ENCODE measurements at places on chromosomes 13 and 19.

DNA sequence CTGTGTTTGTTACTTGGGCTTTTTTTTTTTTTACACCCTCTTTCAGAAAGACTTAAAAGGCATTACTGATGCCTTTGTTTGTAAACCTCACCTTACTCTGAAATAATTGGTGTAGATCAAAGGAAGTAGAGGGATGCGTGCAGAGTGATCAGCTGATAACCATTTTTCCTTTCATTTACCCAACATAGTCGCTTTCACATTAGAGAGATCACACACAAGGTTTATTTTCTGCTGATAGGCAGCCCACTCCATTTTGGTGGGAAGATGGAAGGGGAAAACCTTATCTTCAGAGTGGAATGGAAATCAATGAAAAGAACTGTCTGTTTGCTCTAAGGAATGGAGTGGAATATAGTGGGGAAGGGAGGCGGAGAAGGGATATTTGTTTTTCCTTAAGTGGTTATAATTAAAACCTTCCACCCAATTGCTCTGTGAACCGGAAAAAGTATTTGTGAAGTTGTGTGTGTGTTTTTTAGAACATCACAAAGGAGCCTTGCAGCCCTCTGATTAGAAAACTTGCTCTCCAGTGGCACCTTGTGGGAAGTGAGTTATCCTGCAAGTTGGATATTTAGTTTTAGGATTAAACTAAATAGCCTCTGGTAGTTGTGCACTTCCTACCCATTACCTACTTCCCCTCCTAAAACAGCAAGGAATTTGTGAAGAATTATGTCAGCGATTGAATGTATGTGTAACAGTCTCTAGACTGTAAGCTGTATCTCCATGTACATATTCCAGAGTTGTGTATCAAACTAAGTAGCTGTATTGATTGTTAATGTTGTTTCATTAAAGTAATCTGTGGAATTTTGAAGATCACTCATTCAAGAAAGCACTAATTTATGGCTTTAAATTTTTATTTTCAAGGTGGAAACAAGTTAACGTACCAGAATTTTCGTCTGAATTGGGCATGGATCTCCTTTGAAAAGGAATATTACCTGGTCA is 76.8 kb downstream of the FREM2 start:
- no peak for DNase-seq

GRCh38 chr13:45928176-45928575 is 76.6 kb upstream of the SIAH3 start:
- no peak for DNase-seq

DNA sequence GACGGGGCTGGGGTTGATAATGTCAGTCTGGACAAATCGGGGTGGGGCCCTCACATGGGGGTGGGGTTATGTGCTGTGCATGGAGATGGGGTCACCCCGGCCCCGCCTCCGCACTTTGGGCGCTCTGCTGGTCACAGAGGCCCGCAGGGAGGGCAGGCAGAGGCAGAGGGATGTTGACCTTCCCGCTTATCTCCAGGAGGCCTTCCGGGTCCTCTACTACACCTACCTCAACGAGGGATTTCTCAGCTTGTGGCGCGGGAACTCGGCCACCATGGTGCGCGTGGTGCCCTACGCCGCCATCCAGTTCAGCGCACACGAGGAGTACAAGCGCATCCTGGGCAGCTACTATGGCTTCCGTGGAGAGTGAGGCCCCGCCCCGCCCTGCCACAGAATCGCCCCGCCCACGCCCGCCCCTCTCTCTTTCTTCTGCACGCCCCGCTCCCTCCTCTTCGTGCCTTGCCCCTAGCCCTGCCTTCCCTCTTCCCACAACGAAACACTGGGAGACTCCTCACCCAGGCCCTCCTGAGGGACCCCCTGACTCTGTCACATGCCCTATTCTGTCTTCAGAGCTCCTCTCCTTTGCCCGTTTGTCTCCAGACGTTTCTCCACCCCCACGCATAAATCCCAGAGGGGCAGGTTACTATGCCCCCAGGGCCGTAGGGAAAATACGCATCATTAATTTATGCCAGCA is 32.8 kb downstream of the TMEM161A start:
- no peak for DNase-seq

- peak; percentile 58 for DNase-seq
Observed at GRCh38 chr19:29263305-29264135, 50.6 kb upstream of the UQCRFS1 start.

DNA sequence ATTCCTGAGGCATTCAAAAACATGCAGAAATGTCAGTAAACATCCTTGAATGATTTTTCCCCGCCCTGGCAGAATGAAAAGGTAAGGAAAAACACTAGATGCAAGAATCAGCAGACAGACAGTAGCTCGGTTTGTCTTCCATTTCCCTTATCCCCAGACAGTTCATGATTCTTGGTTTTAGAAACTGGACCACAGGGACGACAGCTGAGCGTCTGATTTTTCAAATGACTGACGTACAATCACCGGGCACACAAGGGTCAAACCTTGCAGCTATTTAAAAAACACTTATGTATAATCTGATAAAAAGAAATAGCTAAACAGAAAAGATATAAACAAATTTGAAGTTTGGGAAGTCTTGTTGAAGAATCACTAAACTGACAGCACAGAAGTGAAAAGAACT is 47.1 kb downstream of the DCLK1 start:
- DNase-seq = no peak

- DNase-seq = no peak
Observed at GRCh38 chr13:80083853-80084676, 256.9 kb downstream of the SPRY2 start.

GRCh38 chr19:30167206-30167868 is 204.8 kb upstream of the ZNF536 start:
- no peak for DNase-seq

DNA sequence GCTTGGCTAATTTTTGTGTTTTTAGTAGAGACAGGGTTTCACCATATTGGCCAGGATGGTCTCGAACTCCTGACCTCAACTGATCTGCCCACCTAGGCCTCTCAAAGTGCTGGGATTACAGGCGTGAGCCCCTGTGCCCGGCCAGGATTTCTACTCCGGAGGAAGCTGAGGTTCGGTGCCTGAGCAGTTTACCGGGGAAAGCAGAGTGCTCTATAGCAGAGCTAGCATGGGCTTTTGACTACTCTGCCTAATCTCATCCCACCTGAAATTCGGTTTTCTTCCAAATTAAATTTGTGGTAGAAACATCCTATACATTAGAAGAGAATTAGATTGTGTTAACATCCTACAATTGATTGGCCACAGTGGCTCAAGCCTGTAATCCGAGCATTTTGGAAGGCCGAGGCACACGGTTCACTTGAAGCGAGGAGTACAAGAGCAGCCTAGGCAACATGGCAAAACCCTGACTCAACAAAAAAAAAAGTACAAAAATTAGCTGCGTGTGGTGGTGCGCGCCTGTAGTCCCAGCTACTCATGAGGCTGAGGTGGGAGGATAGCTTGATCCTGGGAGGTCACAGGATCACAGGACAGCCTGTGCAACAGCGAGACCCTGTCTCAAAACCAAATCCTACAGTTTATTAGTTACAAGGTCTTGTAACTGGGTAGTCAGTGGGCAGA is 1.6 kb downstream of the RPL13A start:
- no peak for DNase-seq

DNA sequence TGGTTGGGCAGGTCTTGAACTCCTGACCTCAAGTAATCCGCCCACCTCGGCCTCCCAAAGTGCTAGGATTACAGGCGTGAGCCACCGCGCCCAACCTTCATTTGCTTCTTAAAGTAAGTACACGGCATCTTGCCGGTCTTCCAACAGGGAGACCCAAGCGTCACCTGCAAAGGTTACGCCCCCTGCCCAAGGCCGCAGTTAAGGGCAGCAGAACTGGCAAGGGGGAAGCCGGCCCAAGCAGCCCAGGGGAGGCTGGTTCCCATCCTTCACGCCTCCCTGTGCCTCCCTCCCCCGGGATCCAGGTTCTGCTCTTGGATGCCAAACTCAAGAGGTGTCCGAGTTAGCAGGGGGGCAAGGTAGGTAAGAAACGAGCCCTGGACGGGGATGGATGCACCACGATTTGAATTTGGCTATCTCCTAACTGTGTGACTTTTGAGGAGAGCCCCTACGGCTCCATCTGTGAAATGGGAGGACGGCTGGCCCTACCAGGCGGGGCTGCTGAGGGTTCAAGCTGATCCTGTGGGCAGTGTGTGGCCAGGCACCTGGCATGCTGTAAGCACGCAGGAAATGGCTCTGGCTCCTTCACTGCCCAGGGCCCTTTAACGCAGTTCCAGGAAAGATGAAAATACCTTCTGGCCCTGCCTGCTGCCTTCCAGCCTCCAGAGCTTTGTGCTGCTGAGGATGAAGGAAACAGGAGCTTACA is 9.0 kb downstream of the RFX1 start:
- DNase-seq = no peak

DNA sequence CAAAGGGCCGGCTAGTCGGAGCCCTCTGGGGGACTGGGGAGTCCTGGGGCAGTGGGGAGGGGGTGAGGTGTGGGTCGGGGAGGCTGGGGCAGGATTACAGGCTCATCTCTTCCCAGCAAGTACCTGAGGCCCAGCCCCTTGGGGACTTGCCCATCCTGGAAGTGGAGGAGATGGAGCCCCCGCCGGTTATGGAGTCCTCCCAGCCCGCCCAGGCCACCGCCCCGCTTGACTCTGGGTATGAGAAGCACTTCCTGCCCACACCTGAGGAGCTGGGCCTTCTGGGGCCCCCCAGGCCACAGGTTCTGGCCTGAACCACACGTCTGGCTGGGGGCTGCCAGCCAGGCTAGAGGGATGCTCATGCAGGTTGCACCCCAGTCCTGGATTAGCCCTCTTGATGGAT is 9.9 kb downstream of the PALM3 start:
- DNase-seq = no peak

DNA sequence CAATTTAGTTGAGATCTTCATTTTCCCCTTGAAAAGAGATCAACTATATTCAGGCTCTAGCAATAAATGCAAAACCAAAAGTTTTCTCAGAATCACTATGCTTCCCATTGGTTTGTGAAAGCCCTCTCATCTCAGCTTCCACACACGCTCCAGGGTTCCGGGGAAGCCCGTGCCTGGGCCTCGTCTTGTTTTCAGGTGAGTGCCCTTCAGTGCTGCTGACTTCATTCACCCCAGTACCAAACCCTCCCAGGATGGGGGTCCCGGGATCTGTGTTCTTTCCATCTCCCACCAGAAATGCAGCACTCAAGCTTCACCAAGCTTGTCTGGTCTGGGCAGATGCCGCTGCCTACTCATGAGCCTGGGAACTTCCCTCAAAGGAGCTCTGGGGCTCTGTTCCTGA is 97.7 kb downstream of the TEX29 start:
- DNase-seq = no peak

- DNase-seq = no peak
Observed at GRCh38 chr13:39740761-39741160, 85.3 kb downstream of the COG6 start.

DNA sequence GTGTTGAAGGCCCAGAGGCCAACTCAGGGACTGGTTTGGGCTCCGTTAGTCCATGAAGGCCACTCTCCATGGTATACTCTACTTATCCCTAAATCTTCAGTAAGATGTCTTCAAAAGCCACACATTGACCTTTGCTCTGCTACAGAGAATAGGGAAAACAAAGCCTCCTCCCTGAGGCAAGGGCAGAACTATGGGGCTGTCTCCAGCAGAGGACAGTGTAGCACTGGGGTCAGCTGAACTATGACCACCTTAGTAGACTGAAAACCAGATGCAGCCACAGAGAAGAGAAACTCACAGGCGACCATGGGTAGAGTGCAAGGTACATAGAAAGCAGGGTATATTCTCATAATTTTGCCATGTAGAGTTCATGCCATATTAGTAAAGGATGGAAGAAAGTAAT is 587.4 kb downstream of the LMO7 start:
- DNase-seq = no peak

DNA sequence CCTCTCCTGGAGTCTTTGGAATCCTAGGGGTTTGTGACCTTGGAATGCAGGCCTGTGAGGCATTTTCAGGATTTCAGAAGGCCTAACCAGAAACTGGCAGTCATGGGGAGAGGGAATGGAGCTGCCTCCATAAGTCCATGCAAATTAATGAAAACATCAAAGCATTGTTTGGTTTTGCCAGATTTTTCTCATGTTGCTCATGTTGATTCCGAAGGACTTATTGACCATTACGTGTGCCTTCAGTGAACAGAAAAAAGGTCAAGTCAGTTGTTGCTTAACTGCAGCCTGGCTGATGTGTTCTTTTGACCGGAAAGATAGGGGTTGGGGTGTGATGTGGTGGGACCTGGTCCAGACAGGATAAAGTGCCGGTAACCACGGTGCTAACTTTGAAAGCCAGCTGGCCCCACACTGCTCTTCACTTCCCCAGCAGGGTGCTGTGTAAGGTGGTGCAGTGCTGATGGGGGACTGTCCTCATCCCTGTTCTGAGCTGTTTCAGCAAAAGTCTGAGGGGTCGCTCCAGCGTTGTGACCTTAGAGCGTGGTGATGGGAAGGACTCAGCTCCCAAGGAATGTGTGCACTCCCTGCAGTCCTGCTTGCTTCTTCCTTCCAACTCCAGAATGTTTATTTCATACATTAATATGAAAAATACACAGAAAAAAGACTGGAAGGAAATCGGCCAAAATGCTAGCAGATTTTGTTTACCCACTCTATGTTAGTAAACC is 3.5 kb downstream of the RNF113B start:
- no peak for DNase-seq

DNA sequence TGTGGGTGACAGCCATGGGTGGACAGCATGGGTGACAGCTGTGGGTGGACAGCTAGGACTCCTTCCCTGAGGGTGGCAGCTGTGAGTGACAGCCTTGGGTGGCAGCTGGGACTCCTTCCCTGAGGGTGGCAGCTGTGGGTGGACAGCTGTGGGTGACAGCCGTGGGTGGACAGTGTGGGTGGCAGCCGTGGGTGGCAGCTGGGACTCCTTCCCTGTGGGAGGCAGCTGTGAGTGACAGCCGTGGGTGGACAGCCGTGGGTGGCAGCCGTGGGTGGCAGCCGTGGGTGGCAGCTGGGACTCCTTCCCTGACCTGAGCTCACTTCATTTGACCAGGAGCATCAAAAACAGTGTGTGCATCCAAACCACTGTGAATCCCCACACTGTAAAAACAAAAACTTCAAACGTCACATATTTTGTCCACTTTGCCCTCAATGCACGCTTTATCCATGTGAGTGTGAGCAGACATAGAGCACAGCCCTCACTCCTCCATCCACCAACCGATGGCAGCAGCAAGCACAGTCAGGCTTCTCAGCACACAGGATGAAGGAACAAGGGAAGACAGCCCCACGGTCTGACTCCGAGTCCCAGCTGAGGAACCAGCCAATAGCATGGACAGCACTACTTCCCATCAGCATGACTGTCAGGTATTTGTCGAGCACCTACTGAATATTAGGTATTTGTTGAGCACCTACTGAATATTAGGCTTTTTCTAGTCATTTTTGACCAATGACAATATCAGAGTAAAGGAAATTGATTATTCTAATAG is 1.6 kb upstream of the CFAP97D2 start:
- DNase-seq = no peak

GRCh38 chr13:95296326-95296925 is 4.8 kb downstream of the ABCC4 start:
- peak; percentile 14 for DNase-seq
